ENCODE measurements at places on chromosomes 7 and 10. TPM values are rescaled to one million over a fixed set of nuclear protein-coding genes. Genes with fewer than 3 reads are reported as not detected.

SYNPO2L gene
- 0.06 TPM for polyA plus RNA-seq

BUB3 gene
- 69.8 TPM for polyA plus RNA-seq

OR6V1 gene
- polyA plus RNA-seq: not detected

BMPER gene
- polyA plus RNA-seq: 3.5 TPM

GIMAP5 gene
- polyA plus RNA-seq: 24.3 TPM

ASIC3 gene
- polyA plus RNA-seq: 2.0 TPM

EEPD1 gene
- 18.4 TPM for polyA plus RNA-seq

P4HA1 gene
- polyA plus RNA-seq: 21.5 TPM

SDHAF3 gene
- polyA plus RNA-seq: 13.1 TPM

BMPR1A gene
- 36.6 TPM for polyA plus RNA-seq

CDHR1 gene
- 0.08 TPM for polyA plus RNA-seq

ZNF138 gene
- polyA plus RNA-seq: 3.2 TPM

GRIFIN gene
- polyA plus RNA-seq: not detected

KAZALD1 gene
- polyA plus RNA-seq: 5.9 TPM

CFAP69 gene
- polyA plus RNA-seq: 2.4 TPM

PGAM2 gene
- polyA plus RNA-seq: 0.71 TPM

AKR1B15 gene
- 0.86 TPM for polyA plus RNA-seq

STEAP2 gene
- polyA plus RNA-seq: 8.7 TPM

TMEM213 gene
- polyA plus RNA-seq: not detected

SLC37A3 gene
- polyA plus RNA-seq: 23.5 TPM

TEX47 gene
- polyA plus RNA-seq: not detected

SMARCD3 gene
- polyA plus RNA-seq: 47.8 TPM

Data from urinary bladder (tissue), 4 donors.